NCI-H1105 (cell line): ENCODE measurements at places on chromosomes 5 and 9.

DNA sequence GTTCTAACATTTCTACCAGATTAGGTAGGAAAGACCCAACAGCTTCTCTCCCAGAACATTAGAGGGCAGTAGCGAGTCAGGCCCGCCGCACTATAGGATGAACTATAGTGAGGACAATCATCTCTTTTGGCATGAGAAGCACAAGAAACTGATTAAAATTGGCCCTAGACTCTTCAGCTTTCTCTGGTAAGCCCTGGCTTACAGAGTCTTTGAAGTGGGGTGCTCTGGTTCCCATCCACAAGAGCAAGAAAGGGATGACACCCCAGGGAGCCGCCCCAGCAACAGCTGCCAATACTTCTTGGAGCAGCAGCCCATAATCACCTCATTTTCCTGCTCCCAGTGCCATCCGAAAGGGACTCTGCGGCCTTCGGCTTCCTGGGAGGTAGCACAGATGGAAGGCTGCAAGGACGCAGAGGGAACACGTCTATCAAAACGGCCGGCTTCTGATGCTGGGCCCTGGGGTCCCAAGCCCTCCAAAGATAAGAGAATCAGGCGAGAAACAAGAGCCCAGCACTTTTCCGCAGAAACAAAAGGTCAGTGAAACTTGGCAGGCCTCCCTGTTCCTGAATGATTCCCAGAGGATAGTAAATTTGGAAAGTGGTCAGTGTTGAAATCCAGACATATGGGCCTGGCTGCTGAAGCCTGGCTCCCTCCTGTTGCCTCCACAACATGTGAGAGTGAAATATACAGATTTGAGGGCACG lies 69.3 kb downstream of the HSD17B3 start:
- no peak for DNase-seq

- DNase-seq, result no peak
Measured at GRCh38 chr5:6522331-6522730, 73.7 kb downstream of the UBE2QL1 start.

- no peak for DNase-seq
Measured at GRCh38 chr5:151408591-151409230, 38.7 kb upstream of the SLC36A1 start.

DNA sequence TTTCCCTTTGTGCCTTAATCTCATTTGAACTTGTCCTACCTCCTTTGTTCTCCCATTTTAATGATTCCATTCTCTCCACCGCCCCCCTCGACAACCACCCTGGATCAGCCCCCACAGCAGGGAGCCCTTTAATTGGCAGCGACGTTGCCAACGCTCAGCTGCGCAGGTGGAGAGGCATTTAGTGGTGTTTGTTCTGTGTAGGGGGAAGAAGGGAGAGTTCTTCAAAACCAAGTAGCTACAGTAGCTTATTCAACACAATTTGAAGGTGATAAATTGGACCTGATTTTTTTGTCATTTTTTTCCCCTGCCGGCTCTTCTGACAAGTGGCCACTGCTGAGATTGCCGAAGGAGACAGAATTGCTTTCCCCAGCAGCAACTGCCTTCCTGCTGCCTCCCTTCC lies 499.1 kb downstream of the CDK5RAP2 start:
- peak; percentile 86 for DNase-seq

DNA sequence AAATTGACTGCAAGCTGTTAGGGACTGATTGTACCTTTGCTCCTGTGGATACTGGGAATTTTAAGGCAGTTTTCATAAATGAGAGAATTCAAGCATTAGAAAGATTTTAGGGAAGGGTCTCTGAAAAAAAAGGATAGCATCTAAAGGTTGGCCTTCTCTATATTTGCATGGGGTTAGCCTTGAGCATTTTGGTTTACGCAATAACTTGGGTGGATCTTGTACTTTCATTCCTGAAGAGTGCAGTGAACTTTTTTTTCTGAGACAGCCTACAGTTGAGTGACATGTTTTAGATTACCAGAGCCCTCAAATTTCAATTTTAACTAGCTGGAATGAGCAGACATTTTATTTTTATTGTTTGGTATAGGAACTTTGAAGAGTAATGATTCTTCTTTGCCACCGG lies 91.6 kb upstream of the NR3C1 start:
- no peak for DNase-seq

GRCh38 chr9:136370037-136370436 lies 3.4 kb downstream of the CARD9 start:
- DNase-seq, result no peak

DNA sequence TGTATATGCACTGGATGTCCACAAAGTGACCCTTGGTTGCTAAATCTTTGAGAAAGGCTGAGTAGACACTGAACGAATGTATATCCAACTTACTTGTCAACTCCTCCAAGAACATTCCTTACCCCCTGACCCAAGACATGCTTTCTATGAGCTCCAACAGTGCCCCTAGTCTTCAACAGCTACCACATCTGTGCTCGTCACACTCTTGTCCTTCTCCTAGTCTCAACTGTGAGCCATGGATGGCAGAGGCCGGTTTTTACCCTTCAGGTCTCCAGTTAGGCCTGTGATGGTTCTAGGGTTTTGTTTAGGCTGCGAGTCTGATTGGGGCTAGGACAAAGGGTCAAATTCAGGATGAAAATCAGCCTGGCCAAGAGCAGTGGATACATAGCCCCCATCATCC lies 19.0 kb upstream of the GPX3 start:
- DNase-seq, result no peak

DNA sequence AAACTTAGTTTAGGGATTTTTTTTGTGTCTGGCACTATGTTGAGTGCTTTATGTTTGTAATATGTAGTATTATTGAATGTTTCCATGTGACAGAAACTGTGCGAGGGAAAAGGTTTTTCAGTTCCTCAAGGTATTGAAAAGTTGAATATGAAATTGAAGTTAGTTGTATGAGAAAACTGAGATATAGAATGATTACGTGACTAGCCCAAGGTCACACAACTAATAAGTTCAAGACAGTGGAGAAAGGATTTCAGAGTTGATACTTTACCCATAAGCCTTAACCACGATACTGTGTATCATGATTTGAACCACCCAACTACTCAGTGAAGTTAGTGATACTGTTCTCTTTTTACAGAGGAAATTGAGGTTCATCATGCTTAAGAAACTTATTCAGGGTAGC lies 5.7 kb downstream of the NIPBL start:
- no peak for DNase-seq

DNA sequence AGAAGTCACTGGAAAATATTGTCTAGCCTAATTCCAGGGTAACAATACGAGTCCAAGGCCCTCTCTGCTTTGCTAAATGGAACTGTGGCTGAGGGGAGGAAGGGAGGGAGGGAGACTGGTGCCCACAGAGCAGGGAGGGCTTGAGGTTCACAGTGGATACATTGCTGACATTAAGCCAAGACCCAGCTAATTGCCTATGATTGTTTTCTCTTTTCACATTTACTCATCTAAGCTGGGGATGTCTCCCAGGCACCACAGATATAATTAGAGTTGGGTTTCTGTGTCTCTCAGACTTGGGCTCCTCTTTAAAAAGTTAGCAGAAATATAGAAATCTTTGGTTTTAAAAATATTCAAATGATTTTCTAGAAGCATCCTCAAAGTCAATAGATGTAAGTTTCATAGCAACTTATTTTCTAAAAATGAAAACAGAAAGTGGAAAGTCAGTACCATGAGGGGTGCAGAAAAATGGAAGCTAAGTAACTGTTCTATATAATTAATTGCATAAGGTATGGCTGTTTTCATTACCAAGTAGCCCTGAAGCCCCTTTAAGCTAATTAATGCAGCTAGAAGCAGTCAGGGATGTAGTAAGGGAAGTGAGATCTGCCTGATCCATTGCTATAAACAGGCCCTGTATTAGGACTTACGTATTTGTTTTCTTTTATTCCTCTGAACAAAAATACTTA lies 259.8 kb downstream of the NDUFS4 start:
- DNase-seq, result no peak

GRCh38 chr9:121956808-121957207 lies 136.3 kb downstream of the TTLL11 start:
- no peak for DNase-seq

GRCh38 chr9:113903514-113904077 lies 27.5 kb downstream of the ZNF618 start:
- no peak for DNase-seq

DNA sequence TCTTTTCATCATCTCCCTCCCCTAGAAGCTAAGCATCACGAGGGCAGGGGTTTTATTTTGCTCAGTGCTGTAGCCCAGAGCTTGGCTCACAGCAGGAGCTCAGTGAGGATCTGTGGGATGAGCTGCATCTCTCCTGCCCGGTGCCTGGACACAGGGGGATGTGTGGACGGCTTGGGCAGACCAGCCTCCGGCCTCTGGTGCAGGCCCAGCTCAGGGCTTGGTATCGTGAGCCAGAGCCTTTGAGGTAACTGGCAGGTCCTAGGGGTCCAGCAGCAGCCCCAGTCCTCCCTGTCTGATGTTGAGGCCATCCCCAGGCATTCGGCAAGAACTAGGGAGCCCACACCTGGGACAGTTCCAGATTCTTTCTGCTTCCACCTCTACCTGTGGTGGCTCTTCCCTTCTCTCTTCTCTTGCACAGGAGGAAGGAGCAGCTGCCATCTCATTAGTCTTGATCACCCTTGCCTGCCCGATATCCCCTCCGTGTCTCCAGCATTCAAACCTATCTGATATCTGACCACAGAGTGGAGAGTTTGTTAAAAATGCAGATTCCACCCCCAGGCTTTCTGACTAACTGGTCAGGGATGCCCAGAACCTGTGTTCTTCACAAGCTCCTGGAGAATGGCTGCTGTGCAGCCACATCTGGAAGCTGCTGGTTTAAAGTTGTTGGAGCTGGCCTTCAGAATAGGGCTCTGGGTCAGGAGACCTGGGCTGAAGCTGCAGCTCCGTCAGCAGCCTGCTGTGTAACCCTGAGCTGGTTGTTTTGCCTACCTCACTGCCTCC lies 7.9 kb upstream of the SLC6A7 start:
- DNase-seq, result no peak

- no peak for DNase-seq
Measured at GRCh38 chr5:144139586-144139985, 30.9 kb downstream of the YIPF5 start.

- no peak for DNase-seq
Measured at GRCh38 chr5:40376566-40376965, 303.1 kb upstream of the PTGER4 start.

DNA sequence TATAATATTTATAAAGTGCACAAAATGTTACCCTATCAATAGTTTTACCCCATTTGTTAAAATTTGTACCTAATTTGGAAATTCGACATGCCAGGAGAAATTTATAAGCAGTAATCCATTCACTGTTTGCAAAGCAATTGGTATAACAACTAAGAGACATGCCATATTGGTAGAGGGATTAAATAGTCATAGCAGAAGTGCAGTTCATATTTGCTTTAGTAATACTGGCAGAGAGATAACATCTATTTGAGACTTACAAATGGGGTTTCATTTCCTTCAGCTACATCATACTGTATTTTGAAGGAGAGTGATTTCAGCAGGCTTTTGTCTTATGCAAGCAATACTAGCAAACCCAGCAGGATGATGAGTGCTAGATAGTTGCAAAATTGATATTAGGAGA lies 610.4 kb upstream of the CDH10 start:
- DNase-seq, result no peak

DNA sequence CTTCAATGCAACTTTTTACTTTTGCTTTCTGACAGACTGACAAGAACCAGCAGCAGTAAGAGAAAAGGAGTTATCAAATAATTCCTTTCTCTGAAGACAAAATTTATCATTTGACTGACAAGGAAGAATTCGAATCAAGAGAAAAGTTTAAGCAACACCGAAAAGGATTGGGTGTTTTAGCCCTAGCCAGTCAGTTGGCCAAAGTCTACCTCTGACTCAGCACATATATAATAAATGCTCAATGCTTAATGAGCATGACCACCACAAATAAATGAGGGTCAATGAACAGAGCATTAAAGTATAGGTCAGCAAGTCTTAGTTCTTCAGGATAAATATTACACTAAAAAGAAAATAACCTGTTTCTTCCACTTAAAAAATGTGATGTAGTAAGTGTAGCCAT lies 1603.5 kb upstream of the C9orf72 start:
- DNase-seq, result no peak

GRCh38 chr5:91359962-91360609 lies 23.0 kb downstream of the ARRDC3 start:
- no peak for DNase-seq

GRCh38 chr9:132288361-132288760 lies 66.4 kb downstream of the SETX start:
- no peak for DNase-seq

GRCh38 chr5:175700991-175701390 lies 43.1 kb downstream of the HRH2 start:
- DNase-seq, result no peak

DNA sequence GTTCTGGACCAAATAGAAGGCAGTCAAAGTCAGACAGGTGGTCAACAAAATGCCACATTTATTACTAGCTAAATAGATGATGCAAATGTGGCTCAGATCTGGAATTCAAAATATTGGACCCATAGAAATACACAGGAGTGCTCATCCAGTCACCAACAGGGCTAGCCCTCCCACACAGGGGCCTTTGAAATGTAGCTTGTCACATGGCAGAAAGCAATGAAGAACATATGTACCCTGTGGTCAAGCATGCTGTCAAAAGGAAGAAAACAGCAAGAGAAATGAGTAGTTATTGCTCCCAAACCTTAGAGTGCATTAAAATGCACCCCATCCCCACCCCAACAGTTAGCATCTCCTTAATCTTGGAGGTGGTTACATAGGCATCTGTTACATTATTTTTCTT lies 20.9 kb upstream of the CCDC112 start:
- no peak for DNase-seq

GRCh38 chr9:95433096-95433819 lies 83.5 kb downstream of the PTCH1 start:
- DNase-seq, result no peak

DNA sequence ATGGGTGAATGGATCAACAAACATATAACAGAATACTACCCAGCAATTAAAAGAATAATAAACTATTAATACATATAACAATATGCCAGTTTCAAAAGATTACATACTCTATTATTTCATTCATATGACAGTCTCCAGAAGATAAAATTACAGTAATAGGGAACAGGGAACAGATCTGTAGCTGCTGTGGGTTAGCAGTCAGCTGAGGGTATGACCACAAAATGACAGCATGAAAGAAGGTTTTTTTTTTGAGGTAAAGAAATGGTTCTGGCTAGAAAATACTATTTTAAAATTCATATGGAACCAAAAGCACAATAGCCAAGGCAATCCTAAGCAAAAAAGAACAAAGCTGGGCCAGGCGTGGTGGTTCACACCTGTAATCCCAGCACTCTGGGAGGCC lies 73.0 kb upstream of the NR5A1 start:
- no peak for DNase-seq

DNA sequence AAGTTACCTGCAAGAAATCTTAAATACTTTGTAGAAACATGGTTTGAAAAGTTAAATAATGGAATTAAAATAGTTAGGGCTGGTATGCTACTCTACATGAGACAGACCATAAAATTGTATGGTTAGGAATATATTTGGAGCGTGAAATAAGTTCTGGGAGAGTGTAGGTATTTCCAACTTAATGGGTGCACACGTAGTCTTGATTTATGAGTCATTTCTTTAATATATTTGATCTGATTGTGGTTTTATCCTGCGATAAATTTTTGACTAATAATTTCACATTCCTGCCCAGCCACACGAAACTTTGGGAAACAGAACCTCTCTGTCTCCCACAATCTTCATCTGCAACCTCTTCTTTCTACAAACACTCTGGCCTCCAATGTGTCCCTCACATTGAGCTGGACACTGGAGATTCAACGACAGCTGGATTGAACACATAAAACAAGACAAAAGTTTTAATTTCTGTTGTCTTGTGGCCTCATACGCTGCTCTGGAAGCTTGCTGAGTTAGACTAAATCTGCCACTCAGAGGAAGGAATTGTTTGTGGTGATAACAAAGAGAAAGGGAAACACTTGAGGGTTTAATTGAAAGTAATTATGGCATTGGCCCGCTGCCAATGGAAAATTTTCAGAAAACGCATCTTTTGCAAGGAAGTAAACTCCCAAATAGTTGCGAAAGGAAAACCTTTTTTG lies 201.8 kb upstream of the ZNF608 start:
- peak; percentile 29 for DNase-seq
